Activated CD4-positive, CD25-positive, alpha-beta regulatory T cell (primary cell): ENCODE measurements at places on chromosomes 13 and 19.

DNA sequence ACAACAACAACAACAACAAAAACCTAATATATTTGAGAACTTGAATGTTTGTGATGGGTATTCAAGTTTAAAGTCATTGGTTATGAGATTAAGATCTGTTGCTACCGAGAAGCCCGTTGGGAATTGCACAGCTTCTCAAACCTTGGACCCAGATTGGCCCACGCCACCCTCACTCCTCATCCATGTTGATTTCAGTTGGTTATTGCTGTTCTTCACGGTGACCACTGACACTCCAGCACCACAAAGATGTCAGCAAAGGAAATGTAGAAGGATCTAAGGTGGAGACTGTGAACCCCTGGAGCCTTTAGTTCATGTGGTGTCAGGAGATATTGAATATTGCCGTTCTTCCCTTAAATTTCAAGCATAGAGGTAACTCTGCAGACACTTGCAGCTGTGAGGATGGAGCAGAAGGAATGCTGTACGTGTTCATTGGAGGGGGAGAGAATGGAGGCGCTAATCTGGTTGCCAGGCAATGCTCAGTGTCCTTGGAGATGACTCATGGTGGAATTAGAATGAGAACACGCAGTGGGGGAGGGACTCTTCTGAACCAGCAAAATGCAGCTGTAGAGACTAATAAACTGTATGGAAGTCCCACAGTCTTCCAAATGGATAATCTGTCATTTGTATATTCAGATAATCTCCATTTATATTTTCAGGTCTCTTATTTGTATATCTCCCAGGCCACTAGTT is 20.8 kb upstream of the ZNF835 start:
- no peak for DNase-seq

GRCh38 chr13:110251193-110251819 is 55.7 kb downstream of the COL4A1 start:
- no peak for DNase-seq

DNA sequence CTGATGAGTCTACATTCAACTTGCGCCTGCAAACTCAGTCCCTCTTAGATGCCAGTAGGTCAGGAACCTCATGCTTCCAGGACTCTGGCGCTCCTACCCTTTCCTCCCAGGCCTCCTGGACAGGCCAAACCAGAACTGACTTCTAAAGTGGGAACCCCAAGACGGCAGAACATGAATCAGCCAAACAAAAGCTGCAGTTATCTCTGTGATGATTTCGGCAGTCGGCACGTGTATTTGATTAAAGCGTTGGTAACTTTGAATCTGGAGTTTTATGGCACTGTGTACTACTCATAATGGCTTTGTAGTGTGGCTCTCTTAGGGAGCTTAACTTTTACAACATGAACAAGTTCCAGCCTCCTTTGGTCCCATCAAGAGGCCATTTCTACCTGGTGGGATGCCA is 13.7 kb downstream of the ACTN4 start:
- no peak for DNase-seq

- DNase-seq, result no peak
Observed at GRCh38 chr19:11551603-11552235, 7.3 kb downstream of the ELOF1 start.

DNA sequence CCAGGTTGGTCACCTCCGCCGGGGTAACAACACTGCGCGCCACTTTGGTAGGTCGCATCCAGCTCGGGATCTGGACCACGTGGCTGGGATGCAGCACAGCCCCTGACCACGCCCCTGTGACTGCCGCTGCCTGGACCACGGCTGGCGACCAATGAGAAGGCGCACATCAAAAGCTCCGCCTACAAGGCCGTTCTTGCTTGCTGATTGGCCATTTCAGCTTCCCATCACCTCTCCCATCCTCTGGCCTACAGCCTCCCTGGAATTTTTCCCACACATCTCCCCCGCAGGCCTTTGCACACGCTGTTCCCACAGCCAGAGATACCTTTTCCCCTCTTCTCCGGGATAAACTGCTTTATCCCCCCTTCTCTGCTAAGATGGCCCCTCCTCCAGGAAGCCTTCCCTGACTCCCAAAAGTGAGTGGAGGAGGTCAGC is 12.5 kb upstream of the MAP1S start:
- no peak for DNase-seq

DNA sequence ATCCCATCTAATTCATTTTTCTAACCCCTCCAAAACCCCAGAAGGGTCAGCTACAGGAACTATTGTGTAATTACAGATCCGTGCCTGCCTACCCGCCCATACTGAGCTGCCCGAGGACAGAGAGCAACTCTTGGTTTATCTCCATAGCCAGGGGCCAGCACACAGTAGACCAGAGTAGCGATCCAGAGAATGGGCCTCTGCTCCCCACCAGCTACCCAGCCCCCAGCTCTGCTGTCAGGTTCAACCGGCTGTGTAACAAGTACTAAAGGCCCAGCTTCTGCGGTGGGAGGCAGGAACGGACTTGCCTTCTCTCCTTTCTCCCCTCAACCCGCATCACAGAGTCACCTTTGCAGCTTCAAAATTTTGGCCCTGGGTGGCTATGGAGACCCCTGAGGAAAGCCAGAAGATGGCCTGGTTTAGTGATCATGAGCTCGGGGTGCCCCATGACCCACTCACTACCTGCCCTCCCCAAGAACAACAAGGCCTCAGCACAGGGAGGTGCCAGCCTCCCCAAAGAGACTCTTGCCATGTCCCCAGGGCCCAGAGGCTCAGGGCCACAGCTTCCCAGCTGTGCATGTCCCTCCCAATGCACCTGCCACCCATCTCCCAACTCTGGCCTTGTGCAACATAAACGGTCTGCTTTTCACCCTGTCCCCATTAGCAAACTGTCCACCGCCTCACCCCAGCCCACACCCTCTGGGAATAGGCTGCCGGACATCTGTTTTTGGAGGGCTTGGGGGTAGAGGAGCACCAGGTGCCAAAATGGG is 5.7 kb downstream of the CALM3 start:
- DNase-seq, result no peak

DNA sequence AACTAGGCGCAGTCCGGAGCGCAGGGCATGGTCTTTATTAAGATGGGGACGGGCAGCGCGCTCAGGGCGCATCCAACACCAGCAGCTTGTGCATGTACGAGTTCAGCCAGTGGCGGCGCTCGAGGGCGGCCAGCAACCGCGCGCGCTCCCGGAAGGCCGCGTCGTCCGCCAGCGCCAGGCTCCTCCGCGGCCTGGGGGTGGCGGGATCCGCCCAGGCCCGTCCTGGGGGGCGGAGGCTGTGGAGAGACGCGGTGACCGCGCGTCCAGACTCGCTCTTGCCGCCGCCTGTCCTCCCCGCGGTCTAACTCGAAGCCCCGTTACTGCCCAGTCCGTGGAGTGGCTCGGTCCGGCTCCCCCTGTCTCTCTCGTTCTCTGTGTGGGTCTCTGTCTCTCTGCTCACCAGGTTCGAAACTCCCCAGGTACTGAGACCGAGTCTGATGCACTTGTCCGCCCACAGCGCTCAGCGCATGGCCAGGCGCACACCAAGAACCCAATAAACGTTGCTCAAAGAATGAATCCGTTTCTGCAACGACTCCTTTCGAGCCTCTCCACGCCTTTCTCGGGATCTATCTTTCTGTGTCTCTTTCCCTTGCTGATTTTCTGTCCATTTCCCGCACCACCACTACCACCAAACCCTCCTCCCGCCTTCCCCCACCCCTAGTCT is 702 bp downstream of the PTH2 start:
- DNase-seq, result no peak

GRCh38 chr19:18496167-18496979 is 25.5 kb downstream of the ELL start:
- peak; percentile 21 for DNase-seq

DNA sequence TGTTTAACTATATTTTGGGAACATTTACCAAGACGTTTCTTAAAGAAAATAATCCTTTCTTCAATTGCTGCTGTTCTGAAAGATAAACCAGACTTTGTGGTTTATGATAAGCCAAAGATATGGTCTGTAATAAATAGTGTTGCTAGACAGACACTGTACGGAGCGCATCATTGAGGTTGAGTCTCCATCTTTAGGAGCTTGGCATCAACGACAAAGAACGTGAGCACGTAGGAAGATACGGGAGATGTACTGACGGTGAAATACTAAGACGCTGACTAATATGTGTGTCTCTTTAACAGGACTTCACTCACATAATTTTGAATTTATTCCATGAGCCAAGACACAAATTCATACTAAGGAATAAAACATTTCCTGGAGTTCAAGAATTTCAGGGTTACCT is 16.2 kb downstream of the TEX29 start:
- DNase-seq, result no peak

GRCh38 chr13:100580045-100580444 is 8.5 kb downstream of the GGACT start:
- DNase-seq, result no peak

- no peak for DNase-seq
Observed at GRCh38 chr19:2170219-2170618, 6.5 kb downstream of the DOT1L start.

- no peak for DNase-seq
Observed at GRCh38 chr19:16112778-16113177, 1.1 kb downstream of the RAB8A start.

DNA sequence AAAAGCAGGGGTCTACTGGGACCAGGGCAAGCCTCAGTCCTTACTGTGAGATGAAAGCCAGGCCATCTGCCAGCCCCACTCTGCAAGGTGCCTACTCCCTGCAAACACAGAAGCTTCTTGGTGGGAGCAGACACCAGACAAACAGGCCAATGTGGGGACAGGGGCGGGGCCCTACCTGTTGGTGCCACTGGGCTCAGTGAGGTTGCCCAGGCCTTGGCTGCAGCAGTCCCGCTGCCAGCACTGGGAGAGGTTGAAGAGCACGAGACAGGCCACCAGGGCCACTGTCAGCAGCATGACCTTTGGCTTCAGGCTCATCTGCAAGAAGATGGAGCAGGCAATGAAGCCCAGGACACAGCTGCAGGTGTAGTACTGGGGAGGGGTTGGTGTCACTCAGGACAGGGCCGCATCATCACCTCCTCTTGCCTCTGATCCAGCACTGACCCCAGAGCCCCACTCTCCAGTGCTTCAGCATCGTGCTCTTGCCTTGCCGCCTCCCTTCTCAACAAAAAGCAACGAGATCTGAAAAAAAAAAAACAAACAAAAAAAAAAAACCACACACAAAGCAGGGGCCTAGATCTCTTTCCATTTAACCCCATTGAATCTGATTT is 72.6 kb downstream of the NBEA start:
- DNase-seq, result no peak

- DNase-seq, result no peak
Observed at GRCh38 chr19:48568345-48568886, 16.4 kb downstream of the SULT2B1 start.
